ENCODE measurements at places on chromosomes 3 and 15. TPM values are rescaled to one million over a fixed set of nuclear protein-coding genes. Genes with fewer than 3 reads are reported as not detected.
A peak's percentile ranks its signal among the peaks of the same experiment; 100 is the strongest.

DNA sequence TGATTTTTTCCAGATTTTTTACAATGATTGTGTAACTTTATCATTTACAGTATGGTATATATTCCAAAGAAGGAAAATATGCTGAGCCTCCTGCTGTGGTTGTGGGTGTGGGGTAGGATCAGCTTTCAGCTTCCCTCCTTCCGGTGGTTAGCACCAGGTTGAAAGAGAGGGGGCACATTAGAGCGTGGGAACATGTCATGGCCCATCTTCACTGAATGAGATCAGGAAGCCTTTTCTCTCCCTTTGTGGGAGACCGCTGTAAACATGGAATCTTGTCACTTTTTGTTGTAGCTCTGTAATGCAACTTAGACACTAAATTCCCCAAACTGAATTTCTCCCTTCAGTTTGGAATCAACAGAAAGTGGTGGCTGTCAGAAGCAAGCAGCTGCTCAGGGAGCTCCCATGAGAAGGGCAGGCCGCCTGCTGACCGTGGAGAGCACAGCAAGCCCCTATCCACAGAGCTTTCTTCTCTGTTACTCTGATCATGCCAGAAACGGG is 86.7 kb upstream of the LIMD1 start:
- no peak for DNase-seq

Gene CDHR4
- 0.25 TPM for polyA plus RNA-seq

GRCh38 chr3:42681361-42682038 is 3.8 kb upstream of the KLHL40 start:
- no peak for DNase-seq

GRCh38 chr3:134291319-134292254 is 40.9 kb upstream of the RYK start:
- no peak for DNase-seq

DNA sequence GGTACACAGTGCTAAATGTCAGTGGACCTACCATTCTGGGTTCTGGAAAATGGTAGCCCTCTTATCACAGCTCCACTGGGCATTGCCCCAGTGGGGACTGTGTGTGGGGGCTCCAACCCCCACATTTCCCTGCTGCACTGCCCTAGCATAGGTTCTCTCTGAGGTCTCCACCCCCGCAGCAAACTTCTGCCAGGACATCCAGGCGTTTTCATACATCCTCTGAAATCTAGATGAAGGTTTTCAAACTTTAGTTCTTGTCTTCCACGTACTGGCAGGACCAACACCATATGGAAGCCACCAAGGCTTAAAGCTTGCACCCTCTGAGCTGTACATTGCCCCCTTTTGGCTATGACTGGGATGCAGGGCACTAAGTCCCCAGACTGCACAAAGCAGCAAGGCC is 788.2 kb upstream of the ALCAM start:
- no peak for DNase-seq

GRCh38 chr15:57146506-57147201 is 228.2 kb downstream of the TCF12 start:
- peak; percentile 87 for DNase-seq

DNA sequence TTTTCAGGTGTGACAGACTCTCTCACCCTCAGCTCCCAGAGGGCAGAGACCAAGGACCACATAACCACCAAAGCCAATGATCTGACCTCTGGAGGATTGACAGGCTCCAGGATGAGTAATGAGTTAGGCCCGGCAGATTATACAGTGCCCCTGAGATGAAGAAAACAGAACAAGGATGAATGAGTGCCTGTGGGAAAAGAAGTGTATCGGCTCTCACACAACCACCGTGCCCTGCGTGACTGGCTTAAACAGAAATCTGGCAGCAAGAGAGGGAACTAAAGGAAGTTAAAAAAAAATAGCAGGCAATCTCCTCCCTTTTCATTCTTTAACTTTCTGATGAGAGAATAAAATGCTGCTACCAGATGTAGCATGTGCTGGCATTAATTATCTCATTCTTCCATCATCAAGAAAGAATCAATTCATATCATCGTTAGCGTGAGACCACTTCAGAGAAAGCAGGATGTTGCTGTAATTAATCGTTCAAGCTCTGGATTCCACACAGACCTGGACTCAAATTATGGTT is 227.5 kb upstream of the COL8A1 start:
- DNase-seq, result no peak

DNA sequence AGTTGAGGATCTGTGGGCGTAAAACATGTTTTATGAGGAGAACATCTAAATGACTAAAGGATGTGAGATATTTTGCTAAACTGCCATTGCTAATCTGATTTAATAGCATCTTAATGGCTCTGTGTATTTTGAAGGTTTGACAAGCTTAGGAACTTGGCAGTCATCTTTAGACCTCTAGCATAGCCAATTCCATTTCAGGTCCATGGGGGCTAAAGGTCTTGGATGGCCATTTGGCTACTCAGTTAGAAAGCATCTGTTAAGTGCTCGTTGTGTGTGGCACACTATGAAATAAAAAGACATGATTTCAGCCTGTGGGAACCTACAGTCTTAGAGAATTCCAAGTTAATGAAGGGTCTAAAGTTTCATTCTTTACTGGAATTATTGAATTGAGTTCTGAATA is 236.2 kb downstream of the IL5RA start:
- DNase-seq, result no peak

Gene POPDC2
- 38.2 TPM for polyA plus RNA-seq

DNA sequence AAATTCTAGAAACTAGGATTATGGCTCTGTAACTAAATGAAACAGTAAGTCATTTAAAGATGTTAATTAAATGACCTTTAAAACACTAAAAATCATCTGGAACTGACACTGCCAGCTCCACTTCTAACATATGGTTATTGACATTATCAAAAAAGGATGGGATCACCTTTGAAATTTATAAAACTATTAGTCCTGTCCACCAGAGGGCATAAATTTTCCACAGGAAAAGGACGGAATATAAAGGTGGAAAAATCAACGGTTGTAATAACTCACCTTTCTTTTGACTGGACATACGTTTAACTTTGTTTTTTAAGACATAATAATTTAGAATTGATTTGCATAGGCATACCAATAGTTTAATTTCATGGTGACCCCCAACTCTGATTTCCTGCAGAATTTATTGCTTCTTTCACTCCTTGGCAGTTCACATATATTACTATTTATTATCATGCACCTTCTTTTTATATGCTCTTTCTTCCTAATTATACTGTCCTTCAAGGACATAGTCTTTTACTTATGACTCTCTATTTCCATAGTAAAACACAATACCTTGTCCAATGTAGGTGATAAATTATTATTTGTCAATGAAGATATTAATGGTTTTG is 345.7 kb downstream of the CADM2 start:
- DNase-seq, result no peak

Gene ACOX2
- 22.2 TPM for polyA plus RNA-seq

Gene FETUB
- not detected for polyA plus RNA-seq

Gene IMPG2
- 1.8 TPM for polyA plus RNA-seq

Gene HCLS1
- polyA plus RNA-seq, result 6.3 TPM

GRCh38 chr3:9121366-9122001 is 128.0 kb downstream of the SRGAP3 start:
- no peak for DNase-seq

- DNase-seq, result no peak
Observed at GRCh38 chr3:187136936-187137335, 2.4 kb downstream of the RPL39L start.

- DNase-seq, result no peak
Observed at GRCh38 chr3:63922491-63923199, 10.5 kb upstream of the SCAANT1 start.

DNA sequence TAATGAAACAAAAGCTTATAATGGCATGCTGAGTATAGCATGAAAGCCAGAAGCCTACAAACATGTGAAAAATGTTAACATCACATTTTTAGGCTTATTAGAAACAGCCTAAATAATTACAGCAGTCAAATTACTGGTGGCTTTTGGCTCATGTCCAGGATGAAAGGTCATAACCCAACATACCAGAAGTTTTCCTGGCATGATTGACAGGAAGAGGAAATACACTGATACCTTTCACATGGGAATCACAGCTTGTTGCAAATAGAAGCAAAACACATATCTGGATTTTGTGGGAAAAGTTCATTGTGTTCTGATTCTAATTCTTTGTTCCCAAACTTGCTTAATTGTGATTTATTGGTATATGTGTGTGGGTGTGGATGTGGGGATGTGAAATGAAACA is 393.5 kb upstream of the ARRDC4 start:
- no peak for DNase-seq

DNA sequence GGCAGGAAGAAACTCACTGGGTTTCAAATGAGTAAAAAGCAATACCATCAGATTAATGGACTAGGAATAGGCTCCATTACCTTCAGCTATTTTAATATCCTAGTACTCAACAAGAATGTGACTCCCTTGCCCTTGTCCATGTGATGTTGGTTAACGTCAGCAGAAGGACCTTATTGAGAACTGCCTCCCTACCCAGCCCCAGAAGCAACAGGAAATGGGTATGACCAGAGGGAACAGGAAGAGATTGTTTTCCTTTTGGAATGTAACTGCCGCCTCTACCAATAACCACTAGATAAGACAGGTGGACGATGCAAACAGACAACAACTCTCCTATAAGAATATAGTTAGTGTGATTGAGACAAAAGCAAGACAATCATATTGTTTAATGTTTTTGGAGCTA is 10.4 kb upstream of the MME start:
- no peak for DNase-seq

DNA sequence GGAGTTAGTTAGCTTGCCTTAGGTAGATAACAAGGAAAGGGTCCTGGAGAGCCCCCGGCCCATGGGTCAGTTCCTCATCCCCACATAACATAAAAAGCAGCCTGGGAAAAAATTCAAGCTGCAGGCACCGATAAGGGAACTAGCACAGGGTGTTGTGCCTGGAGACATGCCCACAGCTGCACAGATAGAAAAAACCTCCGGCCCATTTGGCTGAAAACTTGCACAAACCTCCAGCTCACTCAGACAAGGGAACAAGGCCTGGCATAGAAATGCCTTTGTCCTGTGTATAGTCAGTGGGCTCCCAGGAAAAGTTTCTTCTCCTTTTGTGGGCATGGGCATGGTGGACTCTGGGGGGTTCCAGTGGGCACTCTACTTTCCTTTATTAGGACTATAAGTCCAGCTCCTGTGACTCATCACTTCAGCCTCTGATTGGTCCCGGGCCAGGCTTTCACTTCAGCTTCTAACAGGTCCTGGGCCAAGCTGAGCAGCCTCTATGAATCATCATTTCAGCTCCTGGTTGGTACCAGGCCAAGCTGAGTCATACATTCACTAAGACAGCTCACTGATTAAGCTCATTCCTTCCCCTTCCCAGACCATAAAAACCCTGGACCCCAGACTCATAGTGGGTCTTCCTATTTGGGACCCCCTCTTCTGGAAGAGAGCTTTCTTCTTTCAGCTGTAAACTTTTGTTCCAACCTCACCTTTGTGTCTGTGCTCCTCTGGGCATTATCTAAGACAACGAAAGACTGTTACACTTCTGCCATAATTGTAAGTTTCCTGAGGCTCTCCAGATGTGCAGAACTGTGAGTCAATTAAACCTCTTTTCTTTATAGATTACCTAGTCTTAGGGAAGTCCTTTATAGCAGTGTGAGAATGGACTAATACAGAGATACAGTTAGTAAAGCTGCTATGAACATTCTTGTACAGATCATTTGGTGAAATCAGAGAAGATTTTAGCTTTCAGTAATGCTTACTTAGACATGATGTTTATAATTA is 348.0 kb upstream of the DPPA4 start:
- no peak for DNase-seq

DNA sequence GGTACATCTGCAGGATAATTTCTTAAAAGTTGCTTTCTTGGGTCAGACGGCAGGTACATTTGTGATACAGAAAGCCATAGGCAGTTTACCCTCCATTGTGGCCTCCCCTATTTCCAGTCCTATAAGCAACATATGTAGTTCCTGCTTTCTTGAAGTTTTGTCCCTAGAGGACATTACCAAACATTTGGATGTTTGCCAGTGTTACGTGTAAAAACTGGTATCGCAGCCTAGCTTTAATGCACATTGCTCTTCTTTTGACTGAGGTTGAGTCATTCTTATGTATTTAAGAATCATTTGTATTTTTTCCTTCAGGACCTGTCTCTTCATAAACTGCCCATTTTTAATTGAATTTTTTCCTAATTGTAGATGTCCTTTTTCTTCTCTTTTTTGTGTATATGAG is 114.3 kb downstream of the DIPK2A start:
- no peak for DNase-seq

GRCh38 chr15:34613997-34614396 is 30.5 kb upstream of the GOLGA8B start:
- no peak for DNase-seq

DNA sequence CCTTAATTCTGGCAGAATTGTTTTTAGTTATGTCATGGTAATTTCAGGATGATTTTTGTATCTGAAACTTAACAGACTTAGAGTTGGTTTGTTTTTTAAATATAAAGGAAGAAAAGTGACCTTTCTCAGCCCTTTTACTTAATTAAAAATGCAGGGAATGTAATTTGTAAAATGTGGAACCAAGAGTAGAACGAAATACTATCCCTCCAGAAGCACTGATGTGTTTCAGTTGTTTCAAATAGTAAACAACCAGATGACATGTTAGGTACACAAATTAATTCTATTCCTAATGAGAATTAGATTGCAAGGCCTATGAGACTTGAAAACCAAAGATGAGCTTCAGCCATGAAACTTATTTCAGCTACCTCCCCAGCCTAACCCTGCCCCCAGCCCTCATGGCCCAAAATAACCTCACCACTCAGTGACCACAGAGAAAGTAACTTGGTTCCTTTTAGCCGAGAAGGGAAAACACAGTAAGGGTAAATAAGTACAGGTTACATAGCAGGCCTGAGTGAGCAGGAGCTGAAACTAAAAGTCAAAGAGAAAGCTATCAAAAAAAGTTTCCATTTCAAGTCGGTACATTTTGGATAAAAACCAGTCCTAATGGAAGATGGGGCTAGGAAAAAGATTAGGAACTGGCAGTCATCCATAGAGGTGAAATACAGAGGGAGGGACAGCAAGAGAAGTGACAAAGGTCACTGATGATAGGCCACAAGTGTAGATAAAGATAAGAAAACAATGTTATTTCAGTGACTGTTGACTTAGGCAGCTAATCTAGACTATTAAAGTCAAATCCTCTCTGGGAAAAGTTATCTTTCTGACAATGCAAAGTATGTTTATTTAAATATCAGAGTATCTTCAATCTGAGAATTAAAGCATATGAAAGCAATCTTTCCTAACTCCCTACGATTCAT is 23.2 kb downstream of the SENP8 start:
- DNase-seq, result no peak

- no peak for DNase-seq
Observed at GRCh38 chr15:45377609-45378148, 665 bp downstream of the GATM start.

Gene ROPN1B
- polyA plus RNA-seq, result 0.29 TPM

Gene REC114
- not detected for polyA plus RNA-seq

- no peak for DNase-seq
Observed at GRCh38 chr3:43004282-43004681, 25.2 kb downstream of the GASK1A start.

DNA sequence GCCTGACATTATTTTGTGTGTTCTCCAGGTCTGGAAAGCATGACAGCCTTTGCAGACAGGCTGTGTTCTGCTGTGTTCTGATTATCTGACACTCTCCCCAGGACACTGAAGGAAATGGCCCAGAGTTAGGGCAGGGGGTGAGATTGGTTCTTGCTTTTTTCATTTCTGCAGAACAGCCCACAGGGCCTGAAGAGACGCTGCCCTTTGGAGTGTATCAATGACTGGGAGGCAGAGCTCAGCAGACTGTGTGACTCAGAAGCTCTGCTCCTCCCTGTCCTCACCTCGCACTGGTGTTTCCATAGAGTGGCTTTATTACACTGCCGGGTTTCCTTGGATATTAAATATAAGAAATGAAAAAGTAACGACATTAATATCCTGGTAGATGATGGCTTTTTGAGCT is 523.6 kb downstream of the NTRK3 start:
- no peak for DNase-seq
